ENCODE measurements at places on chromosomes 5 and 9. TPM values are rescaled to one million over a fixed set of nuclear protein-coding genes. Genes with fewer than 3 reads are reported as not detected.
A peak's percentile ranks its signal among the peaks of the same experiment; 100 is the strongest.

Gene HBEGF
- 22.6 TPM for total RNA-seq

GRCh38 chr5:159764283-159765134 is 151.8 kb upstream of the ADRA1B start:
- peak; percentile 13 for DNase-seq

DNA sequence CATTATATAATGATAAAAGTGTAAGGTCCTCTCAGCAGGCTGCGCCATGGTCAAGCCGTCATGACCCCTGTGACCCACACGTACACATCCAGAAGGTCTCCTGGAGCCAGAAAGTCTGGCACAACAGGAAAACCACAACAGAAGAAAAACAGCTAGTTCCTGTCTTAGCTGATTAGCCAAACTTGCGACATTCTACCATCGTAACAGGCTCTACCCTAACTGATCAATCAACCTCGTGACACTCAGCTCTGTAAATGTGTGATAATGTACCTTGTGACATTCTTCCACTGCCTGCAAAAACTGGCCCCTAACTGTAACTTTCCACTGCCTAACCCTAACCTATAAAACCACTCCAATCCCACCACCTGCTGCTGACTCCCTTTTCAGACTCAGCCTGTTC is 316.4 kb upstream of the TUSC1 start:
- no peak for DNase-seq

GRCh38 chr9:121627427-121627826 is 24.0 kb upstream of the DAB2IP start:
- no peak for DNase-seq

DNA sequence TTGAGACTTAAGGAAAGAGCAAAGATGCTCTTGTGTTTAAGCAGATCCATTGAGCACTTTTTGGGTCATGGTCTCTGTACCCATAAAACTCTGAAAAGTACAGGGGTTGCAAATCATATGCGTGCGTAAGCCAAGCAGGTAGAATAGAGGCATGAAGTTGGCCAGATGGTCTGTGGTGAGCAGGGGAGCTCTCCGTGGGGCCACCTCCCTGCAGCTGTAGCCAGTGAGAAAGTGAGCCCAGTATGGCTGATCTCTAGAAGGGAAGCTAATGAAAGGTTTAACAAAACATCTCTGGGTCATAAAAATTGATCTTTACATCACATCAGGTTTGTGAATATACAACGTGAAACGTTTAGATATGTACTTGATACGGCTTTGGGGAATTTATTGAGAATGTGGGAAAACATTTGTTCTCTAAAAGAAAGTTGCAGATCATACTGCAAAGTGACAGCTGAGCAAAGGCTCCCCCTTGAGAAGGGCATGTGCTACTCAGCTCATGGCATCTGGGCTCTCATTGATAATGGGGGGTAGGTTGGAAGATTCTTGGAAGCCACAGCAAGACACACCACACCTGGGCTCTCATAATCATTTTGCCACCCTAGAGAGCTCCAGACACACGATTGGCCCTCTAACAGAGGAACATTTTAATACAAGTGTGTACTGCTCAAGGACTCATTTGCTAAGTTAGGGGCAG is 30.6 kb downstream of the SH3GL2 start:
- no peak for DNase-seq

Gene NIM1K
- total RNA-seq = 0.15 TPM

DNA sequence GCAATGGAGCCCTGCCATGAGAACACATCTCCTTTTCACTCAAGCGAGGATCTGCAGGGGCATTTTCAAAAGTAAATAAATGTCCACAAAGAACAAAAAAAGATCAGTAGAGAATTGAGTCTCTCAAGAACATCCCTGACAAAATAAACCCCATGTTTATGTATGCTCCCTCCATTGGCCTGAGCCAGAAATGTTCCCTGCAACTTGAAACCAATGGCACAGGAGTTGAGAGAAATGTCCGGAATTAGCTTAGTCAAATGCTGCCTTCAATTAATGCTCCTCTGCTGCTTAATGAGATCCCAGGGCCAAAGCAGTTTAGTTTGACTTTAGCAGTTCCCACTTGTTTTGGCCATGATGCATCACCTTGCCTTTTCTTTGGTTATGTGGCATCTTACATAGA is 238.3 kb downstream of the EBF1 start:
- DNase-seq = no peak

GRCh38 chr5:83993803-83994202 is 273.1 kb upstream of the HAPLN1 start:
- no peak for DNase-seq

GRCh38 chr5:124461941-124462340 is 284.5 kb downstream of the ZNF608 start:
- no peak for DNase-seq

Gene PCDHGA9
- 3.1 TPM for total RNA-seq

GRCh38 chr5:179127136-179128040 is 67.2 kb downstream of the ZNF354C start:
- DNase-seq = no peak

DNA sequence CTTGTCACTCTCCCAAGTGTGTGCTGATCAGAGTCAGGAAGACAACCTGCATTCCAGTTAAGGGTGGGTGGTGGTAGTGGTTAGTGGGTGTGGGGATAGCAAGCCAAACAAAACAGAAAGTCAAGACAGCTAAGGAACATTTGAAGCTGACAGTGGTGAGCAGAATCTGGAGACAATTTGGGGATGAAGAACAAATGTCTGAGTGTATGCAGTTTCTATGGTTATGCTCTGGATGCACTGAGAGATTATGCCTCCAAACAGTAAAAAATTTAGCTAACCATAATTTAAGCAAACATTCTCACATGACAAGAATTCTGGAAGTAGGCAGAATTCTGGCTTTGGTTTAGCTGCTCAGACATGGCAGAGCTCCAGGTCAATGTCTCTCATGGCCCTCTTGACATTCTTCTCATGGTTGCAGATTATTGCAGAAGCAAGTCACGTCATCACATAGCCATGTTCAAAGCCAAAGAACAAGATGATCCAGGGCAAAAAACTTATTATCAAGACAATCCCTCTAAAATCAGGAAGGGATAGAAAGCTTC is 148.7 kb downstream of the LURAP1L start:
- DNase-seq = no peak

- no peak for DNase-seq
Observed at GRCh38 chr9:75382126-75382525, 293.8 kb downstream of the OSTF1 start.

DNA sequence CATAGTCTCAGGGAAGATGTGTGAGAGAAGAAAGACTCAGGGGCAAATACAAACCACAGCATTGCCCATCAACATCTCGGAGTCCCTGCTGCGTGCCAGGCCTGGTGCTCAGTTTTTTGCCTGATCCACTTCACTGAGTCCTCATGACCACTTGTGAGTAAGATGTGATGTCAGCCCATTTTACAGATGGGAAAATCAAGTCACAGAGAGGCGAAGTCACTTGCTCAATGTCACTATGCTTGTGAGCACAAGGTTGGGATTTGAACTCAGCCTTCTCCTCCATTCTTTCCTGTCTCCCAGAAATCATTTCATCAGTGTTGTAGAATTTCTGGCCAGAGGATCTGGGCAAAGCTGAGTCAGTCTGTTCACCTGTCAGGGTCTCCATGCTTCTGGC is 34.6 kb upstream of the PSD2 start:
- no peak for DNase-seq

Gene MARCHF11
- 2.2 TPM for total RNA-seq

Gene FBXL7
- 63.8 TPM for total RNA-seq

- no peak for DNase-seq
Observed at GRCh38 chr9:111297066-111297824, 32.8 kb downstream of the OR2K2 start.

DNA sequence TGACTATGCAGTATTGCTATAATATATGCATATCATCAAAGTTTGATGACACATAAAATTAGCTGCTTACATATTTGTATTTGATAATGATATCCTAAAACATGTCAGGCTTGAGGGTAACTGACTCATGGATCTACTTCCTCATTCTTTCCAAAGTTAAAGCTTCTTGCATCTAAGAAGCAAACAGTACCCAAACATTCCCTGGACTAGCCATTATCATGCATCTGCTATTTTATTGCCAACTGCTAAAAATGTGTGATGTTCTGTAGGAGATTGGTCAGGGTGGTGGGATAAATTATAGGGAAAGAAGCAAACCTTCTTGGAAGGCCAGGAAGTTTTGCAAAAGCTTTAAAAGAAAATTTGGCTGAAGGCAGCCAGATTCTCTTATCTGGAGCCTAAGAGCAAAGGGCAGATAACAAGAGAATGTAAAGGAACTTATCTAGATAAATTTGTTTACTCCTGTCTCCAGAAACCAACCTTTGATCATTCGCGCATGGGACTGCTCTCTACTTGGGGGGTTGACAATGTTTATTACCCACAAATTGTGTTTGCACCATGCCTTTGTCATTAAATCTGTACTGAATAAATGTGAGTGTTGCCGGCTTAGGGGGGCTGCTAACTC is 604.1 kb upstream of the TLE4 start:
- no peak for DNase-seq

DNA sequence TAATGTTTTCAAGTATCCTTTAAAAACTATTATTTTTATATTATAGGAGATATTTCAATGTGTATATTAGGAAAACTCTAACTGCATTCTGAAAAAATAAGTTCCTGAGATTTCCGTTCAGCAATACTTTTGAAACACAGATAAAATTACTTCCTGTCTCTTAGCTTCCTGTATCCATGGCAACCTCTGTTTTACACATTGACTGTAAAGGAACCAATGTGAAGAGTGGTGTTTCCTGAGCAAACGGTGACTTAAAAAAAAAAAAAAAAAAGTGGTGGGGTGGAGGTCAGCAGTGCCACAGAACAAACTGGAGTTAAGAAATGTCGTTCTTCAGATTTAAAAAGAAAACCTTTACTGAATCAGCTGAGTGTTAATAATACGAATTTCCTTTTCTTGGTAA is at the start of gene LRRC70:
Gene LRRC70 (plus strand): TSS at position 280 of the 400 bp plus-strand sequence. CDS start 620 bp downstream, outside the sequence.
- no peak for DNase-seq

Gene PDLIM4
- total RNA-seq = 8.5 TPM

DNA sequence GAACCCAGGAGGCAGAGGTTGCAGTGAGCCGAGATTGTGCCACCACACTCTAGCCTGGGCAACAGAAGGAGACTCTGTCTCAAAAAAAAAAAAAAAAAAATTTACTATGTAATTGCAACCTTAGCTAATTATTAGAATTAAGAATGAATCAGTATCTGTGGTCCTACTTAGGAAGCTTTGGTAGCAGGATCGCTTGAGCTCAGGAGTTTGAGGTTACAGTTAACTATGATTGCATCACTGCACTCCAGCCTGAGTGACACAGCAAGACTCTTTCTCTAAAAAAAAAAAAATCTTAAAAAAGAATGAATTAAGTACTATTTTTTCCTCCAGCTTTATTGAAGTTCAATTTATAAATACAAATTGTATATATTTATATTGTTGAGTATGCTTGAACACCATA is 16.7 kb downstream of the NDUFAF2 start:
- DNase-seq = no peak

DNA sequence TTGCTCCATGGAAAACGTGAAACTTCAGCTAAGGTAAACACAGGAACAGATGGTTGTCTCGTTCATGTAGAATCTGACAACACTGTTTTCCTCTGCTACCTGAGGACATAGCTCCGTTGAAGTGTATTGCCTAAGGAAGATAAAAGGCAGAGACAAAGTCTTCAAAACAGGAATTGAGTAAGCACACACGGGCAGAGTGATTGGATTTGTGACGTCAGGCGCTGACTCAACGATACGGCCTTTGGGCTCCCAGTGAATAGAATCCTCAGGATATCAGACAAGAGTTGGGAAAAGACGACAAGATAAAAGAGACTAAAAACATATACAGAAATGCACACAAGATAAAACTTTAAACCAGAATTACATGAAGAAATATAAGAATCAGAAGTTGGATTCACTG is 787.1 kb upstream of the CTNND2 start:
- peak; percentile 26 for DNase-seq

DNA sequence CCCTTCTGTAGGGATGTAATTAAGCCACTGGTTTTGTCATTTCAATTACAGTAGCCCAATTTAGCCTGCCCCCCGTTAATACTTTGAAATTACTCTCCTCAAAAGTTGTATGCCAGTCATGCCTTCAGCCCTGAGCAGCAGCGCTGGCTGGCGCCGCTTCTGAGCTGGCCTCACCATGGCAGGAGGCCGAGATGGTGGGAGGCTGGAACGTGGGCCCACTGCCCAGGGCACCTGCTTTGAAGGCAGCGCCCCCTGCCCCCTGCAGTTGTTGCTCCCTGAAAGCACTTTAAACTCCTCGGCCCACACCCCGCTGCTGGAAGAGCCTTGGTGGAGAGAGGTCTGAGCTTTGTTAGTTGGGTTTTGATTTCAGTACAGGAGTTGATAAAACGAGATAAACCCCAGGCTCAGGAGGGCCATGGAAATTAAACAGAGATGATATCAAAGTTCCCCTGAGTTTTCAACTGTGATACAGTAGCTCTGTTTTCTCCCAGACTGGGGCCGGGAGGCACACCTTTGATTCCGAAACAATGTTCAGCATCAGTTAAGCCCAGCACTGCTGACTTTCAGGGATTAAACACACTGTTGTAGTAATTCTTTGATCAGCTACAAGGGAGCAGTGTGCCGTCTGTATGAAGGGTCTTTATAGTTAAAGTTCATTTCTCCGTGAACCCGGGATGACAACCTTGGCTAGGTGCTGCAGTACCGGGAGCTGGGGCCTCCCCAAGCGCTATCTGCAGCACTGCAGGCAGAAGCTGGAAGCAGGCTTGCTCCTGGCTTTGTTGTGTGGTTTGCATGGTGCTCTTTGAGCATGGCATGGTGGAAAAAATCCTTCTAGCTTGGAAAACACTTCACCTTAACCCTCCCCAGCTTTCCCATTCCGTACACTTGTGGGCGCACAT is 9.5 kb downstream of the MVB12B start:
- no peak for DNase-seq

- no peak for DNase-seq
Observed at GRCh38 chr5:123425431-123425830, 2.2 kb upstream of the CEP120 start.

DNA sequence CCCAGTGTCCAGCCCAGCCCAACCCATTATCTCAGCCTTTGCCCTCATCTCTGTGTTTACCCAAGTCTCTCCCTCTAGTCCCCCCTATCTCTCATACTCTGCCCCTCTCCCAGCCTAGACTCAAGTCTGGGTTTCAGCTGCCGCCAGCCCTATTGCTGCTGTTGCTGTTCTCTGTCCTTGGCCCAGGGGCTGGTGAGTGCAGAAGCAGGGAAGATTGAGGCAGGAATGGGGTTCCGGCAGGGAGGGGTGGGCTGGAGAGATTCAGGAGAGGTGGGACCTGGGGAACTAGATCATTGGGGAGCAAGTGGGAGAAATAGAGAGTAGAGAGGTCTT is 702 bp downstream of the TMEM8B start:
- DNase-seq = no peak

- no peak for DNase-seq
Observed at GRCh38 chr9:6538666-6539071, 106.9 kb downstream of the GLDC start.

Gene CATSPER3
- 0.33 TPM for total RNA-seq

- DNase-seq = no peak
Observed at GRCh38 chr5:4780633-4781032, 359.5 kb upstream of the ADAMTS16 start.

DNA sequence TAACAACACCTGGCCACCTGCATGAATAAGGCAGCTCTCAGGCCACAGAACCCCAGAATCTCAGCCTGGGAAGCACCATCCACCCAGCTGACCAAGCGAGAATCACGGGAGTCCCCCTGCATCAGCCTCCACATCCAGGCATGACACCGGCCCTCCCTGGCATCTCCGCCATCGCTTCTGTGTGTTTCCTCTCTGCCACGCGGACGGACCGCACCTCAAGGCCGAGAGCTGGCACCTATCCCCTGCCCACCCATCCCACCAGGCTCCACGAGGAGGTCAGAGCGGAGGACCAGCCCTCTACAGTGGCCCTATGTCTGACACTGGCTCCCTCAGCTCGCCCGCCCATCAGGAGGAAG is 134.7 kb downstream of the COL23A1 start:
- no peak for DNase-seq

Gene TNFSF8
- total RNA-seq = not detected

Gene PHAX
- total RNA-seq = 33.4 TPM

Gene CENPP
- 4.5 TPM for total RNA-seq

All from endothelial cell (in vitro differentiated cells).